Peyer's patch (tissue), 4 donors: ENCODE measurements at places on chromosomes 11 and 22. TPM values are rescaled to one million over a fixed set of nuclear protein-coding genes. Genes with fewer than 3 reads are reported as not detected.

MIOX gene
- not detected for total RNA-seq

DNA sequence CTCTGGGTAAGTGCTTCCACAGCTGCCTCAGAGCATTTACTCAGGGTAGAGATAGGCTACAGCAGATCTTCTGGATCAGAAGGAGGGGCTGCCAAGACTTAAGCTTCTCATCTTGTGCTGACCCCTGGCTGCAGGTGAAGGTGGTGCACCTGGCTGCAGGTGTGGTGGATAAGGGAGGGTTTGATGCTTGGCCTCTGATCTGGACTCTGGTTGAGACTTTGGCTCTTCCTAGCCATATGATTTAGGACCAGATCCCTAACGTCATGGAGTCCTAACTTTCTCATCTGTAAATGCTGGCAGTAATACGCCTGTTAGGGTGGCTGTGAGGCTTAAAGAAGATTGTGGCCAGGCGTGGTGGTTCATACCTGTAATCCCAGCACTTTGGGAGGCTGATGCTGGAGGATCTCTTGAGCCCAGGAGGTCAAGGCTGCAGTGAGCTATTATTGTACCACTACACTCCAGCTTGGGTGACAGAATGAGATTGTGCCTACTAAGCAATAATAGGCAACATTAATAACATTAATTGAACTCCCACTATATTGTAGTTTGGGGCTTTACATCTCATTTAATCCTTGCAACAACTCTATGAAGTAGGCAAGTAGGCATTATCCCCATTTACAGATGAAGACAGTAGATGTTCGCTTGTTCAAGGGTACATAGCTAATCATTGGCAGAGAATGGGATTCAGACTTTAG is 10.7 kb downstream of the DTX4 start:
- peak; percentile 82 for DNase-seq
- H3K27me3 ChIP-seq = no peaks in the 10 kb centered on the region
- no peaks in the 10 kb centered on the region for H3K4me1 ChIP-seq
- no peak overlapping the region for H3K4me3 ChIP-seq

GRCh38 chr11:115874843-115875242 is 370.6 kb upstream of the CADM1 start:
- no peaks in the 10 kb centered on the region for H3K36me3 ChIP-seq
- no peak overlapping the region for H3K27ac ChIP-seq
- no peaks in the 10 kb centered on the region for H3K27me3 ChIP-seq
- no peaks in the 10 kb centered on the region for H3K4me1 ChIP-seq
- no peak for DNase-seq

DNA sequence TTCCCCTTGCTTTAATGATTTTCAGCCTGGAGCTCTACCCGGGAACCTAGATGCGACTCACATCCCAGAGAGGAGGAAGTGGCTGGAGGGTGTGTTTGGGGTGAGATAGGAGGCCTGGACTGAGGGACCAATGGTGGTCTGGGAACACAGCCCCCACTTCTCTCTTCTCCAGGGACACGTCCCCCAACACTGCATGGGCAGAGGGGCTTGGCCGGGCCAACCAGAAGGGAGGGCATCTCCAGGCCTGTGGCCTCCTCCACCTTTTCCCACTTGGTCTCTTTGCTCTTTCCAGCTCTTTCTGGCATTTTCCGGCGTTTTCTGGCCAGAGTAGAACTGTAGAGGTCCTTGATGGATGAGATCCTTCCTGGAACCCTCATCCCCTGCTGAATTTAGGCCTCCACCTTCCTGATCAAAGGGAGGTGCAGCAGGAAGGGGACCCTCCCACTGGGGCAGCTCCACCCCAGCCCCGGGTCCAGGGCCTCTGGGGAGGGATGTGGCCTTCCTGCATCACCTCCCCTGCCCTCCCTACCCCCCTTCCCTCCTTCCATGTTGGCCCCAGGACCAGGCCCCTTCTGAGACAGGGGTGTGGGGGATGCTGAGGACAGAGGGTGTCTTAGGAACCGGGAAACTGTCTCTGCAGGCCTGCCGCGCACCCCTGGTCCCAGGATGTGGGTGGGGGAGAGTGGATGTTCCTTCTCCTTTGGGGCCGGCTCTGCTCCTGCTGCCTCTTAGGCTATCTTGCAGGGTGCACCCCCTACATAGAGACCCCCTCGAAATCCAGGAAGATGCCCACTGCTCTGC is 24.4 kb downstream of the MRGPRG start:
- H3K27me3 ChIP-seq = no peaks in the 10 kb centered on the region
- no peak for DNase-seq
- no peaks in the 10 kb centered on the region for H3K4me1 ChIP-seq
- H3K27ac ChIP-seq = no peak overlapping the region
- no peaks in the 10 kb centered on the region for H3K36me3 ChIP-seq
- no peak overlapping the region for H3K4me3 ChIP-seq

DNA sequence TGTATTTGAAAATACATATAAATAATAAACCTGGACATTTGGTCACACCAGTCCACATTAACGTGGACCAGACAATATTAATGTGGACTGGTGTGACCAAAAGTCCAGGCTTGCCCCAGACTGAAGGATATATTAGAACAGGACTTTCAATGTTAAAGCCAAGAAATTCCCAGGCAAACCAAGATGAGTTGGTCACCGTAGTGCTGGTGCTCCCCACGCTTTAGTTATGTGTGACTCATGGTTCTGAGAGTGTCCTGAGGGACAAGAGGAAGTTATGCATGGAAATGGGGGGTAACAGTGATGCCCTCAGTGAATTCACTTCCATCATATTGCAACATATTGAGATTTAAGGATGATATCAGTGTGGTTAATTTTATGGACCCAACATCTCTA is 31.4 kb downstream of the POU2AF1 start:
- no peak for DNase-seq
- H3K4me3 ChIP-seq = no peak overlapping the region
- H3K36me3 ChIP-seq = no peaks in the 10 kb centered on the region

DNA sequence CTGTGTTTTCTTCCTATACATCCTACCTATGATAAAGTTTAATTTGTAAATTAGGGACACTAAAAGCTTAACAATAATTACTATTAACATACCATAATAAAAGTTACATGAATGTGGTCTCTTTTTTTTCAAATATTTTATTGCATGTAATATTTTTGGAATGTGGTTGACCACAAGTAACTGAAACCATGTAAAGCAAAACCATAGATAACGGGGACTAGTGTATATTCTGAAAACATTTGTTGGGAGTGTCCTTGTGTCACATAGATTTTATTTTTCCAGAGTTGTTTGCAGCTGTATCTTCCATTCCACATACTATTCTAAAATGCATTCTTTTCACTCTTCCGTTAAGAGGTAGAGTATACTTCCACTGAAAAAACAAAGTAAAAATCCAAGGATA is 200.4 kb downstream of the KIF18A start:
- H3K4me3 ChIP-seq = no peak overlapping the region
- H3K36me3 ChIP-seq = no peaks in the 10 kb centered on the region
- no peaks in the 10 kb centered on the region for H3K27me3 ChIP-seq
- no peaks in the 10 kb centered on the region for H3K4me1 ChIP-seq

- no peak overlapping the region for H3K4me3 ChIP-seq
- H3K4me1 ChIP-seq = no peaks in the 10 kb centered on the region
- no peaks in the 10 kb centered on the region for H3K36me3 ChIP-seq
- H3K27me3 ChIP-seq = no peaks in the 10 kb centered on the region
- no peak for DNase-seq
- H3K27ac ChIP-seq = peak overlapping the region; percentile 39
Measured at GRCh38 chr11:74011360-74012073, 2.6 kb upstream of the UCP3 start.

DNA sequence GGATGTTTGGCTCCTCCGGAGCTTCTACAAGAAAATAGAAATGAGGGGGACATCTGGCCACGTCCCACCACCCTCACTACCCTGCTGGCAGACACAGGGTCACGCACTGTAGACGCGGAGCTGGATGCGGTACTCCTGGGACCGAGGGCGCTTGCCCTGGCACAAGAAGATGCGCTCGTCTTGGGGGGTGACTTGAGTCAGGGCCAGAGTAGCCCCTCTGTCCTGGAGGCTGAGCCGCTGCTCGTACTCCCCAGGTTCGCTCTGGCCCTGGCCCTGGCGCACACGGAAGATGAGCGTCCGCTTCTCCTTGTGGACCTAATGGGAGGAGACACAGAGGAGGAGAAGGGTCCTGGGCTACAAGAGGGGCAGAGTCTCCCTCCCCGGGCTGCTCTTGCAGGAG is 2.2 kb downstream of the MCAM start:
- H3K36me3 ChIP-seq = no peaks in the 10 kb centered on the region
- peak overlapping the region; percentile 61 for H3K4me3 ChIP-seq
- H3K27me3 ChIP-seq = no peaks in the 10 kb centered on the region
